Cardiac septum (tissue), 1 donor: ENCODE measurements at places on chromosomes 5 and 9. TPM values are rescaled to one million over a fixed set of nuclear protein-coding genes. Genes with fewer than 3 reads are reported as not detected.

Gene PCDHB16
- 2.2 TPM for total RNA-seq

Gene WNT8A
- not detected for total RNA-seq

Gene SURF4
- 80.2 TPM for total RNA-seq

Gene PCDHA1
- 0.08 TPM for total RNA-seq

Gene LRRC14B
- 8.5 TPM for total RNA-seq

Gene PCDHB15
- total RNA-seq = 9.9 TPM

Gene RMRP
- 10,677 TPM for total RNA-seq

Gene ARSI
- 0.38 TPM for total RNA-seq

Gene QRFP
- not detected for total RNA-seq

Gene SLC25A48
- total RNA-seq = not detected

Gene SAXO1
- 0.05 TPM for total RNA-seq

Gene PCDHGA6
- total RNA-seq = 11.5 TPM

Gene HINT1
- 102 TPM for total RNA-seq

Gene SEMA6A
- 4.5 TPM for total RNA-seq

Gene F12
- total RNA-seq = not detected

Gene SLC23A1
- total RNA-seq = not detected

Gene MRPS2
- total RNA-seq = 37.2 TPM

Gene LCN2
- 2.0 TPM for total RNA-seq

Gene CTXN3
- total RNA-seq = not detected

Gene SUSD3
- 1.1 TPM for total RNA-seq

Gene ZNF454
- 1.7 TPM for total RNA-seq

Gene TMEM171
- not detected for total RNA-seq

Gene PFDN1
- 71.7 TPM for total RNA-seq

Gene LRRC26
- not detected for total RNA-seq

Gene TERT
- total RNA-seq = not detected

Gene PCDHAC2
- total RNA-seq = 0.67 TPM

Gene LRRC70
- total RNA-seq = 2.2 TPM
